ENCODE measurements at places on chromosomes 16 and 17.

DNA sequence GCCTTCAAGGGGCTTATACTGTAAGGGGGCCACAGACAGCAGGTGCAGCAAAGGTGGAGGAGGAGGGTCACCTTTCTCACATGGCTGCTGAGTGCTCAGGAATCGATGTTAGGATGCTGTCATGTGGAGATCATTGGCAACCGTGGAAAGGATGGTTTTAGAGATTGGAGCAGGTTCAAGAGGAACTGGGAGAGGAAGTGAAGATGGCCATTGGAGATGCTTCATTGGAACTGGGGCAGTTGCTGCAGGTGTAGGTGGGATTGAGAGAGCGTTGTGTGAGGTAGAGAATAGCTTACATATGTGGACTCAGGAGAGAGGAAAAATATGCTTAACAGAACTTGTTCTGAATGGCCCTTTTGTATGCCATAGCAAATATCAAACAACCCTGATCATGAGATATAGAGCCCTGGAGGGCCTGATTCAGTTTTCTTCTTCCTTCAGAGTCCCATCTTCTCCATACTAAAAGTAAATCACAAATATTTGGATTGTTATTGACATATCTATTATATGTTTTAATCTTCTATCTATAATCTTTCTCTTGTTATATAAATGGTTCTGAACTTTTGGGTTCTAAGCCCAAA, 40.8 kb downstream of the LDHD start:
- no peak for DNase-seq

- DNase-seq, result peak; percentile 79
Measured at GRCh38 chr17:60392845-60393702, 1.1 kb upstream of the USP32 start.

DNA sequence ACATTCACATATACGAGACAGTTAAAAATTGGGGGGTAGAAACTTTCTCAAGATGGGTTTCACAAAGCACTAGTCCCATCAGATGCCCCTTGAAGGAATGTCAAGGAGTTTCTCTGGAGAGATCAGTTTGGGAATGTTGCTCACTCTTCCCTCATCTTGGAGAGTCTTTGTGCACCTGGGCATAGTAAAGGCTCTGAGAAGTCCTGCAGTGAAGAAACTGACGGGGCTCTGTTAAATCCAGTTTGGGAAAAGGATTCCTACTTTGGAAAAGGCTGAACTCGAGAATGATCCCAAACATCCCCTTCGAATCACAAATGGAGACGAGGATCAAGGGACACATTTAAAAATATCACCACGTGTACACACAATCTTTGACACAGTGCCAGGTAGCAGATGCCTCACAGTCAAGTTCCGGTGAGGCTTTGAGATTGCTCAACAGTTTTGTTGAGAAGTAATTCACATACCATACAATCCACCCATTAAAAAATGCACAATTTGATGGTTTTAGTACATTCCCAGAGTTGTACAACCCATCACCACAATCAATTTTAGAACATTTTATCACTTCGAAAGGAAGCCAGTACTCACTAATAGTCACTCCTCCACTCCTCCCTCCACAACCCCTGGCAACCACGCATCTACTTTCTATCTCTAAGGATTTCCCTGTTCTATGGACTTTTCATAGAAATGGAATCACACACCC, 203.4 kb upstream of the FOXF1 start:
- DNase-seq, result no peak

GRCh38 chr17:27600471-27600870, 30.5 kb upstream of the LGALS9 start:
- DNase-seq, result no peak

DNA sequence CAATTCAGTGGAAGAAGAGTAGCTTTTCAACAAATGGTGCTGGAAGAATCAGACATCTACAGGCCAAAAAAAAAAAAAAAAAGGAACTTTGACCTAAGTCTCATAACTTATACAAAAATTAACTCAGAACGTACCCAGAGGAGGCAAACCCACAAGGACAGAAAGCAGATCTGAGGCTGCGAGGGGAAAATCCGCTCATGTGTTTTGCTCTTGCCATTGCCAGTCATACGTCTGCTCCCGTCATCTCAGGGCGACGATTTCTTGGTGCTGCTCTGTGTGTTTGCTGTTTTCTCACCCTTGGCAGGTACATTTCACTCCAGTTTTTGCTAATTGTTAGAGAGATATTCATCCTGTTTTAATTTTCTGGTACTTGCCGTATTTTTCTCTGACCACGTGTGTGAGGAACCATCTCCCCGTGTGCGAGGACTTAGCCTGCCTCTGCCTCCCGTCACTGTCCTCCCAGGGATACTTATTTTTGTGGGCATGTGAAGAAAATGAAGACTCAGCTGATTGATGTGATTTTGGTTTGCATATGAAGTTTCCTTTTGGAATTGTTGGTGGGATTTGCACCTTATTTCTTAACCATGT, 33.4 kb upstream of the ACSF3 start:
- no peak for DNase-seq

DNA sequence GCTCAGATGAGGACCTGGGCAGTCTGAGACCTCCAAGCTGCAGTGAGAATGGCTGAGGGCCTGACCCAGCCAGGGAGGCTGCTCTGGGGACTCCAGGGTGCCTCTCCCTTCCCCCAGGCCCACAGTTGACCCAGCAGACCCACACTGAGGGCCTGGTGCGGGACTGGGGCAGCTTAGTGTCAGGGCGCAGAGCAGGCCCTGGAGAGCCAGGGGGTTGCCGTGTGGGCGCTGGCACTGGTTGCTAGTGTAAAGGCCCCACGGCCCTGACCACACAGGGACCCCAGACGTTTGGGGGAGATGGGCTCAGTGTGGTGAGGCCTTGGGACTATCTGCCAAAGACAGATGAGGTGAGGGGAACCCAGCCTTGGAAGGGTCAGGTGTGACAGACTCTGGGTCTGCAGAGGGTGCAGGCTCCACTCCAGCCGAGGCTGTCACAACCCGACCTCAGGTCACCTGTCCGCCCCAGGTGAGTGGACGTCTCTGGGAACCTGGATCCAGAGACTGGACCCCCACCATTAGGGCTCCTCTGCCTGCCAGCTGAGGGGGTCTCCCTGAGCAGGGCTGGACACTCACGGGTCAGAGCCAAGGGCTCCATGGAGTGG, 50.8 kb upstream of the GNG13 start:
- DNase-seq, result no peak

DNA sequence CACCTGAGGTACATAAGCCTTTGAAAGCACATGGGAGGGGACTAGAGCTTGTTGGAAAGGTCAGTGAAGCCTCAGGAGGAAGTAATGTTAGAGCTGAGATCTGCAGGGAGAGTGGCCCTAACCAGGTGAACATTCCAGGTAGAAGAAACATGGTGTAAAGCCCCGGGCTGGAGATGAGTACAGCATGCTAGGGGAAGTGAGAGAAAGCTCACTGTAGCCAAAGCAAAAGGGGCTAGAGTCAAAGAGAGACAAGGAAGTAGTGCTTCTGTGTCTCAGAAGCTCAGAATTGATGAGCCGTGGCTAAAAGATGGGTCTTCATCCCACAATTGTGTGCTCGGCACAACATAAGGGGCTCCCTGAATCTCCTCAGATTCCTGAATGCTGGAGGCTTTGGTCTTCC, 481.8 kb downstream of the XYLT1 start:
- no peak for DNase-seq

DNA sequence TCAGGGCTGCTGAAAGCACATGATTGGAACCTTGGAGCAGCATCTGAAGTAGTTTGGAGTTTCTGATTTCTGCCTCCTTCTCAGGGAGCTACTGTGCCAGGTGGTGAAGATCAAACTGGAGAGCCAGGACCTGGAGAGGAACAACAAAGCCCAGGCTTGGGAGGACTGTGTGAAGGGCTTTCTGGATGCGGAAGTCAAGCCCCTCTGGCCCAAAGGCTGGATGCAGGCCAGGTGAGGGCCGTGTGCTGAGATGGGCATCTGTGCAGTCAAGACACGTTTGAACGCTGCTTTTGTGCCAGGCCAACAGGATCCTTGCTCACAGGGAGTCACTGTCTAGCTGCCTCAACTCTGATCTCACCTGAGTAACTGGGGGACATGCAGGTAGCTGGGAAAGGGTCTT, 23.8 kb downstream of the UBN1 start:
- DNase-seq, result no peak

- DNase-seq, result no peak
Measured at GRCh38 chr17:29102741-29103181, 59.8 kb downstream of the PIPOX start.

GRCh38 chr17:61442878-61443474, 9.2 kb upstream of the TBX4 start:
- no peak for DNase-seq

GRCh38 chr17:64158831-64159590, 29.1 kb upstream of the ERN1 start:
- no peak for DNase-seq

- DNase-seq, result no peak
Measured at GRCh38 chr16:15415511-15415985, 18.8 kb upstream of the BMERB1 start.

DNA sequence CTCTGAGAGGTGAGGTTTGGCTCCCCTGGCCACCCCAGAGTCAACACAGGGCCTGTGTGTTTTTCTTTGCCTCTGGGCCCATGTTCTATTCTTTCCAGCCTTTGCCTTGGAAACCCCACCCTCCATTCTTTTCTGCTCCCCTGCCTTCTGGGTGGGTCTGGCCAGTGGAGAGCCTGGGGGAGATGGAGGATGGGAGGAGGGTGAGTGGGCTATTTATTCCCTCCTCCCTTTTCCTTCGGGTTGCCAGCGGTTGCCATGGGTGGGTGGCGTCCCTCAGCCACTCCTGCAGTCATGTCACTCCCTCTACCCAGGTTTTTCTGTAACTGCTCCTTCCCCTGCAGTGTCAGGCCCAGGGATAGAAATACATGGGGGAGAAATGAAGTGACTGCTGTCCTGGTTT, 15.5 kb downstream of the CMIP start:
- DNase-seq, result no peak

DNA sequence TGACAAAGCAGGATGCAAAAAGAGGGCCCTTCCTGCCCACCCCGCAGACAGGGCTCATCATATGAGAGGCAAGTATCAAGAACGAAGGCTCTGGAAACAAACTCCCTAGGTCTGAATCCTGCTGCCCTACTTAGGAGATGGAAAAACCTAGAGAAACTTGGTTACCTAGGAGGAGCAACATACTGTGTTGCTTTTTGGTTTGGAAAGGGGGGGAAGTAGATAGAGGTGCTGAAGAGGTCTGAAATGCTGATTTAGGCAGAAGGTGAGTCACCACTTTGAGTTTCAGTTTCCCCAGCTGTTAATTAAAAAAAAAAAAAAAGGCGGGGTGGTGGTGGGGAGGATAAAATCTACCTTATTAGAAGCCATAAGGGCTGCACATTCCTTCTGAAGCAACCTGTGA, 1.5 kb downstream of the N4BP1 start:
- no peak for DNase-seq

GRCh38 chr16:88815901-88816589, 4.3 kb upstream of the APRT start:
- DNase-seq, result peak; percentile 58

DNA sequence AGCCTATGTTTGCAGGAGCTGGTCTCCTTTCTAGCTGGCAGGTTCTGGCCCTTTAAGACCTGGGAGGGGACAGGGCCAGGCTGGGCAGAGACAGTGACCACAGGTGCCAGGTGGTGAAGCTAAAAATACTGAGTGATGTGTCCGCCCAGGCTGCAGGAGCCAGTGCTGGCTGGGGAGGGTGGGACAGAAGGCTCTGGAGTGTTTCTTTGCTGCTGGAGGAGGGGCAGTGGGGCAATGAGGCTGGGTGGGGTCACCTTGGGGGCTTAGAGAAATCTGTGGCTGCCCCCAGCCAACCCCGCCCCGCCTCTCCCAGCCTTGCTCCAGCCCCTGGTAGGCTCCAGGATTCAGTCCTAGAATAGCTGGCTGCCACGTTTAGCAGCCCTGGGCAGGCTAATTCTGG, 30.4 kb upstream of the SBK1 start:
- no peak for DNase-seq

DNA sequence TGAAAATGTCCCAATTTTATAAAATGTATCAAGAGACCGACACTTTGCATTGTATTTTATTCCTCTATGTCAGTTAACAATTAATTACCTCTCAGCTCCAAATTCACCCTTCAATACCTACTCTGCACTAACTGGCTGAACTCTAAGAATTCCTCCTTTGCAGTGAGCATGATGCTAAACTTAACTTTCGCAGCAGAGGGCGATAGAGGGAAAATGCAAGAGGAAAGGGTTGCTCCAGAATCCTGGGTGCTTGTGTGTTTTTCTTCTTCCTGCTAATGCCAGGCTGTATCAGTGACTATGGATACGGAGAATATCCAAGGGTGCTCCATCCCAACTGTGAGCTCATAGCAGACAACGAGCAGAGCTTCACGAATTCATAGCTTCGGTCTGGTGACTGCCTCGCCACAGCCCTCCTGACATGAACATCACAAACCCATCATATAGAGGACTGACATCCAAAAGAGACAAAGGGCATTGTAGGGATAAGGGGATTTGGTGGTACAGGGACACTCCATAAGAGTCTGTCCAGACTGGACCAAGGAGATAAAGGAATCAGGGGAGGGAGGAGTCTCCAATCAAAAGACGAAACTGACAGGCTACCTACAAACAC, 172.9 kb downstream of the STX8 start:
- no peak for DNase-seq

DNA sequence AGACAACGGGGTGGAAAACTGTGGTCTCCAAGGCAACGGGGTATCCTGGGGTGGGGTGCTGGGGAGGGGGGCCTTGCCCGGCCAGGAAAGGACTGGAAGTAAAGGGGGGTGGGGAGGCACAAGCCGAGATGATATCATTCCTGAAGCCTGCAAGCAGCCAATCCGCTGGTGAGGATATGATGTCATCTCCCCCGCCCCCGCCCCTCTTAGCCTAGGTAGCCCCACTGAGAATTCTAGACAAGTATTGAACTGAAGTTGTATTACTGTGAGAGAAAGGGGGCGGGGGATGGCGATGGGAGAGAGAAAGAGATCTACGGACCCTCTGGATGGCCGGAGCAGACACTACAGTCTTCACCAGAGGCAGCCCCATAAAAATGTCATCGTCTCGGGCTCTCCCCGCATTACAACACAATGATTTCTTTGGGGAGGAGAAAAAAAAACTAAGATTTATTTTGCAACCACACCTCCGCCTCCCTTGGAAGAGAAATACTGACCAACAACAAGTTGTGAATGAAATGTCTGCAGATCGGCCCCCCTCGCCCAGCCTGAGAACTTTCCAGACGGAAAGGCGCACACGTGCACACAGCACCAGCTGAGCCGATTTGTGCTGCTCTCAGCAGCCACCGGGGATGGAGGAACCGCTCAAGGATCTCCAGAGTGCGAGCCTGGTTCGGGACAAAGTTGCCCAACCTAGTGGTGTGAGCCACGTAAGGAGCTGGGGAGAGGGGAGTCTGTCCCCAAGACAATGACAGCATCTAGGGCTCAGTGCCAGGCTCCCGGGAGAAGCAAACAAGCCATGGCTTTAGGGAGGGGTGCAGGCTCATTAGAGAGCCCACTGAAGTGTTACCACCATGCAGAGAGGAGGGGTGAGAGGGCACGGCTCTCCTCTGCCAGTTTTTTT, 222.1 kb downstream of the SOX9 start:
- DNase-seq, result no peak

Measured in NCI-H1417 (cell line).